ENCODE measurements at places on chromosomes 1 and 21.

GRCh38 chr1:20212685-20213331 is 26.5 kb upstream of the PLA2G2C start:
- DNase-seq: peak; percentile 18

GRCh38 chr1:88877382-88877825 is 14.0 kb downstream of the GTF2B start:
- DNase-seq: no peak

DNA sequence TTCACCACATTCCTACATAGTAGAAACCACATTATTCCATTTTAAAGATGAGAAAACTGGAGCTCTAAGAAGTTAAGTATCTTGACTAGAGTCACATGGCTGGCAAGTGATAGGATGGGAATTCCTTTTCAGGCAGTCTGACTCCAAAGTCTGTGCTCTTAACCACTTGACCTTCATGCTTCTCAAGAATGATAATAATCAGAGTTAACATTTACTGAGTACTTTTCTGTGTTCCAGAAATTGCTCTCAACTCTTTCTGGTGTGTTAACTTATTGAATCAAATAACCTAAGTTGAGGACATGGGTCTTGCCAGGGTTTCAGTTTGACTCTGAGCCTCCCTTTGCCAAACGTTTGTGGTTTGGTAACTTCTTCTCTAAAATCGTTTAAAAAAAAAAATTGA is 169.4 kb downstream of the RASAL2 start:
- no peak for DNase-seq

DNA sequence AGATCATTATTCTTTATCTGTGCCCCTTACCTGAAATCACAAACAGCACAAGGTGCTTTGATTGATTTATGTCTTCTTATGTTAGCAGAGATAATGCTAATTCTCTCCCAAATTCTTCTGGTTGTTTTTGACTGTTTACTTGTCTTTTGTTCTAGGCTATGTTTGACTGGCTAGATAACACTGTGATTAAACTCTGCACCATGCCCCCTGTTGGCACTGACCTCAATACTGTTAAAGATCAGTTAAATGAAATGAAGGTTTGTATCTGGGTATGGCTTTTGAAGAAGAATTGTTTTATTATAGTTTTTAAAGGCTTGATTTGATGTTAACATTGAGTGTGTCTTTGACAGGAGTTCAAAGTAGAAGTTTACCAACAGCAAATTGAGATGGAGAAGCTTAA is 49.6 kb upstream of the BMP8A start:
- no peak for DNase-seq

GRCh38 chr21:15247613-15248012 is 182.8 kb upstream of the NRIP1 start:
- no peak for DNase-seq

- DNase-seq: no peak
These were observed 339.4 kb upstream of the USP24 start for GRCh38 chr1:55554611-55555010.

DNA sequence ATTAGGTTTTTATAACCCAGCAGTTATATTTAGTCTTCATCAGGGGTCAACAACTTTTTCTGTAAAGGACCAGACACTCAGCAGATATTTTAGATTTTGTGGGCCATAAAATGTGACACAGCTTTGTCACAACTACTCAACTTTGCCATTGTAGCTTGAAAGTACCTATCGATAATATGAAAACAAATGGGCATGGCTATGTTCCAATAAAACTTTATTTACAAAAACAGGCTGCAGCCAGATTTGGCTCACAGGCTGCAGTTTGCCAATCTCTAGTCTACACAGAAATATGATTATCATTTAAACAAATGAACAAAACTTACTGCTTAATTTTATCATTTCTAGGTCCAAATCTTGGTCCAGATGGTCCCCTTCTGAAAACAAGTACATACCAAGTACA is 23.0 kb downstream of the VAMP4 start:
- no peak for DNase-seq

DNA sequence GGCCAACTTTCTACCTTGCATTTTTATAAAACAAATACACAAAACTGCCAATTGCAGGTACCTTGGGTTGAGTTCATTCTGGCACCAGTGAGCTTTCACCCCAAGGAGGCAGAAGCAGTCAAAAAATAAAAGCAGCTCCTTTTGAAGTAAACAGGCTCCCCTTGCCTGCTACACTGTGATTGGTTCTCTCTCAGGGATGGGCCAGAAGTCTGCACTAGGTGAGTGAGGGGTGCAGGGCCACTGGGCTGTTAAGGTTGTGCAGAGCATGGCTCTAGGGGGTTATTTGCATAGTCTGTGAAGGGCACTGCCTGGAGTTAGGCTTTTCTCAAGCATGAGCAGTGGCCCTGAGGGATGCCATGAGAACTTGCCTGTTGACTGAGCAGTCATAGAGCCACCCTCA is 39.1 kb downstream of the AKNAD1 start:
- DNase-seq: no peak
